ENCODE measurements at places on chromosomes 2 and 18.

- DNase-seq = no peak
Observed at GRCh38 chr2:230908595-230909191, 16.3 kb downstream of the GPR55 start.

DNA sequence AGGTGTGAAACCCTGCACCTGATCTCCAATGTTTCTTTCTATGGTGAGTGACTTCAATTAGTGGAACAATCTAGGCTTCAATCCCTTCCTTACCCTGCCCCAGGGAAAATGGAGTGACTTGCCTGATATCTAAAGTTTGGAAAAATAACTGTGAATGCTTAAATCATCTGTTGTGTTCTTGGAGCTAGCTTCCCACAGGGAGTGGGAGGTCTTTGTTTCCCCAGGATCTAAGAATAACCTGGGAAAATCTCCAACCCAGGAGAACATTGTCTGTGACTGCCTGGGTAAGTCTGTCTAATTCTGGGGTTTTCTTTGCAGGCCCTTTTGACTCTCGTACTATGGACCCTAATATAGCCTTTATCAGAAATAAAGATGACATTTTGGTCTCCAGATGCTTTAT is 13.6 kb upstream of the LDAH start:
- no peak for DNase-seq

DNA sequence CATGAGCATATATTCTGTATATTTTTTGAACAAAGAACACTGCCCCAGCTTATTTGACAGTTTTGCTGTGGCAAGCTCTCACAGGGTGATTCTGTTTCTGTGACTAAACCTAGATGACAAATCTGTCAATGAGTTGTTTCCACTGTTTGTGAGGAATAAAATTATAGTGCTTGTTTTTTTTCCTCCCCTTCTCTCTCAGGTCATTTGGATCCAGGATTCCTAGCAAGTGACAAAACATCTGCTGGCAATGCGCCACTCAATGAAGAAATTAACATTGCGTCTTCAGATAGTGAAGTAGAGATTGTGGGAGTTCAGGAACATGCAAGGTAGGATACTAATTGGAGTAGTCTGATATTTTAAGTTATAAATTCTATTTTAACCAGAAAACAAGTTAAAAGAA is 149.3 kb downstream of the HAUS1 start:
- no peak for DNase-seq

DNA sequence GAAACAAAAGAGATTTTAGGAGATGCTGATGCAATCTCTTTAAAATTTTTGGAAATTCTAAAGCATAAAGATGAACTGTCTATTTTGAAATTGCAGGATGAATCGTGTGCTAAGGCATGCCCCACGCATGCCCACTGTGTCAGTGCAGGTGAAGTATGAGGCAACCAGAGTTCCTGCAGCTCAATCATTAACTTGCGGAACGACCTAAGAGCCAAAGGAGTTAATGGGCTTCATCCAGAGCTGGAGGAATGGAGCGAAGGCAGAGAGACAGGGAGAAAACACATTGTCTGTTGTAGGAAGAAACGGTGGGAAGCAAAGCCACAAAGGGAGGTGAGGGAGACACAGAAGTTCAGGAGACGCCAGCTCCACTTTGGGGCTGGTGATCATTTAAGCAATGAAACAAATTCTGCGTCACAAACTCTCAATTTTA is 265.2 kb downstream of the CCDC85A start:
- DNase-seq = no peak

GRCh38 chr2:48693066-48693465 is 62.5 kb downstream of the LHCGR start:
- no peak for DNase-seq

- DNase-seq = no peak
Observed at GRCh38 chr18:76903386-76903785, 81.0 kb downstream of the ZNF236 start.

DNA sequence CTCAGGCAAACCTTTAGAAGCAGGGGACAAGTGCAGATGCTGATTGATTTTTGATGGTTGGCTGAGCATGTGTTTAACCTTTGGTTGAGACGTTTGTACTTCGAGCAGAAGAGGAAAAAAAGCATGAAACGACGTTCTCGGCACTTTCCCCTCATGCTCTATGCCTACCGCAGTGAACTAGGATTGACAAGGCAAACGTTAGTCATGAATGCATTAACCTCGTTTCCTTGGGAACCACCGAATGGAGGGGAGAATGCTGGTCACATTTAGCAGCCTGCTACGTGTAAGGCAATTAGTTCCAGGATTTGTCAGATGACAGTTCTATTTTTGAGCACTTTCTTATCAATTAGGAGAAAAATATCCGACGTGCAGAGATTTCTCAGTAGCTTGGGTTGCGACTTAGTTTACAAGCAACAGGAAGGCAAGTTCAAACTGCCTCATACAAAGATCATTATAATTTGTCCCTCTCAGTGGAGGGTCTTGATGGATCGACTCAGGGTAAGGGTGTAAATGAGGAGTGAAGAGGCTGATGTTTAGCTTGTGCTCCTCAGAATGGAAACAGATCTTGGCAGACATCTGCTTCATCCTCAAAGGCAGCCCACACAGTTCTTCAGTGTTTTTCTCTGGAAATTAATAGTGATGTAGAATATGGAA is 47.4 kb upstream of the GPR45 start:
- DNase-seq = no peak

DNA sequence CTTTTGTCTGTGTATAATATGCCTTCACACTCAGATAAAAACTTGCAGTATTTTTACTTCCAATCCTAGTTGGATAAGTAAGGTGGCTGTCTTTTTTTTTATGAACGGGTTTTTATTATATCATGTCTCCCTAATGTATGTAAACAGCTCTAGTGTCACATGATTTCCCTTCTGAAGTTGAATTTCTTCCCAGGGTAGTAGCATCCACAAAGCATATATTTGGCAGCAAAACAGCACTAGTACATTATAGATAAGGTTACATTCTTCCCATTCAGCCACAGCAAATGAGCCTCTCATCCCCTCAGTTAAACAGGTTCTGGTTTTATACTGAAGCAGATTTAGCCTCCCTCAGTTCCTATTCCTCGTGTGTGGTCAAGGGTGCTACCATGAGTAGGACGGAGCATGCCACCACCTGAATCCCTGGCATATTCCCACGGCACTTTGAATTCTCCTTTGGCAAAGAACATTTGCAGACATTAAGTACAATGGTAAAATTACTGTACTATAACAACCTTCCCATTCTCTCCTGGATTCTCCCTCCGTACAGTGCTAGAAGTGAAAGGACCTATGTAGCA is 15.4 kb upstream of the DTNA start:
- no peak for DNase-seq

- peak; percentile 28 for DNase-seq
Observed at GRCh38 chr2:145752091-145752806, 1232.3 kb upstream of the ZEB2 start.

- DNase-seq = no peak
Observed at GRCh38 chr2:238895891-238896600, 48.2 kb downstream of the TWIST2 start.

Measured in NCI-H2081 treated with DMSO at 0.1 percent for 48 hours (cell line).